Thoracic aorta (tissue), 2 donors: ENCODE measurements at places on chromosomes 6 and 20. TPM values are rescaled to one million over a fixed set of nuclear protein-coding genes. Genes with fewer than 3 reads are reported as not detected.

- no peak overlapping the region for H3K27ac ChIP-seq
- H3K36me3 ChIP-seq: no peaks in the 10 kb centered on the region
- no peak overlapping the region for H3K4me3 ChIP-seq
- H3K4me1 ChIP-seq: no peaks in the 10 kb centered on the region
- DNase-seq: no peak
Observed at GRCh38 chr20:10842116-10842515, 168.3 kb upstream of the JAG1 start.

DNA sequence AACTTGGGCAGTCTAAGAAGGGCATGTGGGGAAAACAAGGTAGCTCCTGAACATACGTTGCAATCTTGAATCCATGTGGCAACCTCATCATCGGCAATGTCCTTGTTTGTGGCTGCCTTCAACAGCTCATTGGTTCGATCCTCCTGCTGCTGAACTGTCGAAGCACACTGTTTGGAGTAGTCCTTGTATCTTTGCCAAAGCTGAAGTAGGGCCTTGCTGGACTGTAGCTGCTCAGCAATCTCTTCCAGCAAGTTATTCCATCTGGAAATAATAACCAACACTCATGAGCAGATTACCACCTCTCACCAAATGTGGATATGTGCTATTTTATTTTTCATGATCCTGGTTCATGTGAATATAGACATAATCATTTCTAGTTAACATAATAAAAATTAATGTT lies 413.3 kb downstream of the ESR1 start:
- no peak overlapping the region for H3K4me3 ChIP-seq
- no peaks in the 10 kb centered on the region for H3K27me3 ChIP-seq
- peaks cover 75% of the 10 kb centered on the region for H3K36me3 ChIP-seq

DNA sequence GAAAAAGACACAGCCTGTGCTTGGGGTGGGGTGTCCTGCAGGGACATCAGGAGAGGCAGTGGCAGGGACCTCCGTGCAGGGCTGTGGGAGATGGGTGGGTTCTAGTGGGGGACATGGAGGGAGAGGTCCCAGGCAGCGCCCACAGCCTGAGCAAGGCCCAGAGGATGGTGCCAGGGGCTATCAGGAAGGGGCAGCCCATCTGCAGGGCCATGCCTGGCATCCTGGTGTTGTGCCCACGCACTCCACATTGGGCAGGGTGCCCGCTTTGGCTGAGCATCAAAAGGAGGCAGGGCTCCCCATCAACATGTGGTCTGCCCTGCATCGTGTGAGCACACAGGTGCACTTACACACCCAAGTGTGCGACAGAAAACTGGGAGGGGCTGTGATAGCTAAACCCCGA lies 184.3 kb upstream of the SNX9 start:
- H3K4me1 ChIP-seq: no peaks in the 10 kb centered on the region
- H3K27me3 ChIP-seq: no peaks in the 10 kb centered on the region
- no peak for DNase-seq
- H3K27ac ChIP-seq: no peak overlapping the region

GRCh38 chr20:58261660-58262059 lies 33.2 kb upstream of the ANKRD60 start:
- H3K4me1 ChIP-seq: no peaks in the 10 kb centered on the region
- no peak overlapping the region for H3K27ac ChIP-seq
- H3K27me3 ChIP-seq: no peaks in the 10 kb centered on the region

GRCh38 chr20:50366270-50367103 lies 143.7 kb upstream of the PTPN1 start:
- no peak overlapping the region for H3K4me3 ChIP-seq
- no peaks in the 10 kb centered on the region for H3K27me3 ChIP-seq
- no peak overlapping the region for H3K27ac ChIP-seq
- no peak for DNase-seq

GRCh38 chr20:58668901-58669286 lies 17.8 kb downstream of the STX16 start:
- H3K27me3 ChIP-seq: no peaks in the 10 kb centered on the region
- no peaks in the 10 kb centered on the region for H3K4me1 ChIP-seq
- no peak overlapping the region for H3K27ac ChIP-seq
- no peak for DNase-seq

DNA sequence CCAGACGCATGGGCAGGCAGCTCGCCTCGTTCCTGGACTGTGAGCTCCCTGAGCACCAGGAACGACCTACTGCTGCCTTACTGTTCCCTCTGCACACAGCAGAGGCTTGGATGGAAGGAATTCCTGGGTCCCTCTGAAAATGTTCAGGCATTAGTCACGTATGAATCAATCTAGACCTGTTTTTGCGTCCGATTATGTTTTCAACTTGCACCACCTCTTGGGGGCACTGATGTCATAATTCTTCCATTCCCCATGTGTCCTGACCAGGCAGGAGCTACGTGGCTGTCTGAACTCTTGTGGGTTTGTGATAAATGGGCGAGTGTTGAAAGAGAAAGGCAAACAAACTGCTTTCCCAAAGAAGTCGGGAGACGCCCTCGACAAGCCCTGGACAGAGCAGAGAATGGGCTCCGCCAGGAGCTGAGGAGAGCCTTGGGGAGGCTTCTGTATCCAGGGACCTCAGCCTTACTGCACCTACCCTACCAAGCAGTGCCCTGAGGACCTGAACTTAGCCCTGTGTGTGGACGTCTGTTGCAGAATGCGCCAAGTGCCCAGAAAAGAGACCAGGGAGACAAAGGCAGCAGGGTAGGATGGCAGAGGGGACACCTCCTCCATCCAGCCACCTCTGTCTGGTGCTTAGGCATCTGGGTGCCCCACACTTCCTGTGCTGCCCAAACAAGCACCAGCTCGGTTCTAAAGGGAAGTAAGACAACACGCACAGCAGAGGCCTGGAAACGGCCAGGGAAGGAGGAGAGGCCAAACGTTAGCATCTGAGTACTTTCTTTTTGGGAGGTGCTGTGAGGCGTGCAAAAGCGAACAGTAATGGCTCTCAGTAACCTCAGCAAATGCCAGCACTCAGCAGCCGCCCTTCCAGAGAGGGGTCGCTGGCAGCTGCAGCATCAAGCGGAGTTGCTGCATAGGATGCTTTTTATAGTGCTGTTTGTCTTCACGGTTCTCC lies 124.2 kb downstream of the LY86 start:
- H3K36me3 ChIP-seq: no peaks in the 10 kb centered on the region
- no peak overlapping the region for H3K27ac ChIP-seq
- no peak for DNase-seq
- H3K4me1 ChIP-seq: peaks cover 7% of the 10 kb centered on the region
- peak overlapping the region; percentile 44 for H3K4me3 ChIP-seq
- H3K27me3 ChIP-seq: no peaks in the 10 kb centered on the region

GRCh38 chr6:7219310-7219709 lies 93.7 kb downstream of the SSR1 start:
- no peak for DNase-seq
- H3K36me3 ChIP-seq: peaks cover 12% of the 10 kb centered on the region
- no peak overlapping the region for H3K4me3 ChIP-seq

DNA sequence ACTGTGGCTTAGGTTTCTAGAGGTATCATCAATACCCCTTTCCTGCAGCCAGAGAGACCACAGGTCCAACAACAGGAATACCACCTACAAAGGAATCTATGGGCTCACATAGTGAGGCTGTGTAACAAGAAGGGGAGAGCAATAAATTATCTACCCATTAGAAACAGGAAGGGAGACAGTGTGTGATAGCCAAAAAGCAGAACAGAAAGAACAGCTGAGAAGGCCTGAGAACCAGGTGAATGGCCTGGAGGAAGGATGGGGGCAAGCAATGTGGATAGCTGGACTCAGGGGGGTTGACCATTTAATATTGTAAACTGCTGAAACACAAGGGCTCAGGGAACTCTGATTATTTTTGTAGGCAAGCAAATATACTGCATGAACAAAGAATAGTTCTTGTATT lies 628.2 kb downstream of the COL12A1 start:
- peaks cover 10% of the 10 kb centered on the region for H3K4me1 ChIP-seq
- no peaks in the 10 kb centered on the region for H3K27me3 ChIP-seq
- no peak overlapping the region for H3K27ac ChIP-seq
- no peak overlapping the region for H3K4me3 ChIP-seq

- H3K4me3 ChIP-seq: no peak overlapping the region
- no peak overlapping the region for H3K27ac ChIP-seq
- DNase-seq: no peak
- no peaks in the 10 kb centered on the region for H3K27me3 ChIP-seq
Observed at GRCh38 chr6:20700375-20700774, 166.1 kb downstream of the CDKAL1 start.

DNA sequence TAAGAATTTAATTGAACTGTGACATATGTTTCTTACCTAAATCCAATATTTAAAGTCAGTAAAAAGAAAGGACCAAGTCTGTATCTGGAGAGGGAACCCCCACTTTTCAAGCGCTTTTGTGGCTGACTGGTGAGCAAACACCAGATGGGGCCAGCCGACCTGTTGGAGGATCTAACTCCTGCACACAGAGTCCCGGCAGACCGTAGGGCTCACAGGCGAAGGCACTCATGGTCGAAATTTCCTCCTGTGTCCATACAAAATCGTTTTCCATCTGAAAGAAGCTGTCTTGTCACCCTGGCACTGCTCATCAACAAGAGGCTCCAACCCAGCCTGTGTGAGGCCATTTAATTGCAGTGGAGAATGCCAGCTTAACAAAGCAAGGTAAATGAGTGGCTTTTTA lies 94.0 kb downstream of the SCML4 start:
- no peaks in the 10 kb centered on the region for H3K36me3 ChIP-seq
- H3K27ac ChIP-seq: no peak overlapping the region
- H3K4me1 ChIP-seq: no peaks in the 10 kb centered on the region
- no peak for DNase-seq
- no peaks in the 10 kb centered on the region for H3K27me3 ChIP-seq

DNA sequence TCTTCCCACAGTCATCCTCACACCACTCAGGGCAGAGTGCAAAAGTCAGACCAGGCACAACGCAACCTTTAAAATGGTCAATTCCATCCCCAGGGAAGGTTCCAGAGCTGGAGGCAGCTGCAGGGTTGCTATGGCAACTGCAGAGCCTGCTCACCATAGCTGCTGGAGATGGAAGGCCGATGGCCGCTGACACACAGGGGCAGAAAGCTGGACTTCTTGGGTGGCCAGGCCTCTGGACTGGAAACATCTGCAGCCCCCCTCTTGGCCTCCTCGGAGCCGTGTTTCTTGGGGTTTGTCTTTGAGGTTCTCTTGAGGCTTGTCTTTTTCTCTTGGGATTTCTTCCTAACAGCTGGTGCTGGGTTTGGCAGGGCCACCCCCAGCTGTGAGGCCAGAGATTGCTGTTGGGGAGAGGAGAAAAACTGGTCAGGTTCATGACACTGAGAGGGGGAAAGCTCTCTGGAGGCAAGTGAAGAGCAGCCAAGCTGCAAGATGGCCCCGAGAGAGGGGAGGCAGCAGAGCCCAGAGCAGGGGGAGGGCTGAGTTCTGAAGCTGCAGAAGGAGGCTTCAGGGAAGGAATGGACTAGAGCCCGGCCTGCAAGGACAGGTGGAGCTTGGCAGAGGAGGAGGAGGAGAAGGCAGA lies 10.2 kb downstream of the BNIP5 start:
- DNase-seq: no peak
- H3K36me3 ChIP-seq: no peaks in the 10 kb centered on the region
- no peak overlapping the region for H3K27ac ChIP-seq
- no peaks in the 10 kb centered on the region for H3K4me1 ChIP-seq
- no peaks in the 10 kb centered on the region for H3K27me3 ChIP-seq
- H3K4me3 ChIP-seq: no peak overlapping the region

HELZ2 gene
- total RNA-seq: 50.3 TPM

TMEM63B gene
- total RNA-seq: 21.9 TPM

OTOR gene
- total RNA-seq: not detected

APCDD1L gene
- 9.2 TPM for total RNA-seq

CPXM1 gene
- total RNA-seq: not detected

CYP39A1 gene
- 0.68 TPM for total RNA-seq
